Endothelial cell of umbilical vein (primary cell): ENCODE measurements at places on chromosomes 4 and X. TPM values are rescaled to one million over a fixed set of nuclear protein-coding genes. Genes with fewer than 3 reads are reported as not detected.
A peak's percentile ranks its signal among the peaks of the same experiment; 100 is the strongest.

GRCh38 chr4:75633846-75634245 is 3.5 kb upstream of the CDKL2 start:
- H3K27me3 ChIP-seq: no peaks in the 10 kb centered on the region
- peaks cover 4% of the 10 kb centered on the region for H3K4me1 ChIP-seq
- DNase-seq: no peak
- H3K4me3 ChIP-seq: no peak overlapping the region
- H3K27ac ChIP-seq: no peak overlapping the region

DNA sequence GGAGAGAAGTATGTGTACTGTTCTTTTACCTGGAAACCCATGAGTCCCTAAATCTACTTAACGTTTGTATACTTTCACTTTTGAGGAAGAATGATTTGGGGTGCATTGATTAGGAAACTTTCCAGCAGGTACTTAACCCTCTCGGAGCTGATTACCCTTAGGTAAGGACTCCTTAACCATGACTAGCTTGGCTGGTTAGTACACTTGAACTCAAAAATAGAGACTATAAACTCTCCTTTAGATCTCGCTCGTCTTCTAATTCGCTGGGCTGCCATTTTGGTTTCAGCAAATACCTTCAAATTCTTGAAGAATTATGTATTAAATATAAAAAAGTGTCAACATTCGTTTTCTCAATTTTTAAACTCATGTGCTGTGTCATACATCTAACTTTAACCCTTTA is 2.0 kb downstream of the USP9X start:
- H3K4me1 ChIP-seq: peaks cover 28% of the 10 kb centered on the region
- H3K4me3 ChIP-seq: peak overlapping the region; percentile 67
- H3K27ac ChIP-seq: peak overlapping the region; percentile 100
- H3K27me3 ChIP-seq: no peaks in the 10 kb centered on the region
- H3K36me3 ChIP-seq: no peaks in the 10 kb centered on the region

Gene RASSF6
- total RNA-seq: not detected in 2 replicates

- no peak overlapping the region for H3K4me3 ChIP-seq
- no peaks in the 10 kb centered on the region for H3K36me3 ChIP-seq
- H3K27me3 ChIP-seq: no peaks in the 10 kb centered on the region
- H3K4me1 ChIP-seq: no peaks in the 10 kb centered on the region
- H3K27ac ChIP-seq: no peak overlapping the region
Measured at GRCh38 chr4:53189011-53189410, 176.8 kb downstream of the SCFD2 start.

- peaks cover 22% of the 10 kb centered on the region for H3K27me3 ChIP-seq
- peaks cover 9% of the 10 kb centered on the region for H3K4me1 ChIP-seq
- no peak for DNase-seq
- no peaks in the 10 kb centered on the region for H3K36me3 ChIP-seq
- H3K4me3 ChIP-seq: no peak overlapping the region
- H3K27ac ChIP-seq: no peak overlapping the region
Measured at GRCh38 chr4:81467672-81467964, 4.1 kb downstream of the RASGEF1B start.
